ENCODE measurements at places on chromosomes 6 and 20.

GRCh38 chr6:168177103-168177891 is 98.3 kb upstream of the FRMD1 start:
- no peak for DNase-seq

DNA sequence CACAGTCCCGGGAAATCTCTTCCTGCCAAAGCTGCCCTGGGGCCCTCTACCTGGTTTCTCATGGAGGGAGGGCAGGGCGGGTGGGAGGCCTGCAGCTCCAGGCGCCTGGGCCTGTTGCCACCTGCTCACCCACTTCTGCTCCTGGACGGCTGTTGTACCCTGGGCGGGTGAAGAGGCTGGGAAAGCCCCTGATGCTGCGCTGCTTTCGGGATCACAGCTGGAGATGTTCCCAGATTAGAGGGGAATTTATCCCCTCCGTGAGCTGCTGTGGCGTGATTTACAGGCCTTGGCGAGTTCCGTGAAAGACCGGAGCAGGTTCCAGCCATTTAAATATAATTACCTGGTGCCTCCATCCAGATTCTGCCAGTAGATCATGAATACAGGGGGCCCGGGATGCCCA is 12.3 kb upstream of the VSTM2L start:
- no peak for DNase-seq

- DNase-seq, result no peak
Measured at GRCh38 chr6:83160167-83160566, 32.9 kb downstream of the PGM3 start.

- DNase-seq, result no peak
Measured at GRCh38 chr6:166165558-166166313, 1.9 kb downstream of the TBXT start.

DNA sequence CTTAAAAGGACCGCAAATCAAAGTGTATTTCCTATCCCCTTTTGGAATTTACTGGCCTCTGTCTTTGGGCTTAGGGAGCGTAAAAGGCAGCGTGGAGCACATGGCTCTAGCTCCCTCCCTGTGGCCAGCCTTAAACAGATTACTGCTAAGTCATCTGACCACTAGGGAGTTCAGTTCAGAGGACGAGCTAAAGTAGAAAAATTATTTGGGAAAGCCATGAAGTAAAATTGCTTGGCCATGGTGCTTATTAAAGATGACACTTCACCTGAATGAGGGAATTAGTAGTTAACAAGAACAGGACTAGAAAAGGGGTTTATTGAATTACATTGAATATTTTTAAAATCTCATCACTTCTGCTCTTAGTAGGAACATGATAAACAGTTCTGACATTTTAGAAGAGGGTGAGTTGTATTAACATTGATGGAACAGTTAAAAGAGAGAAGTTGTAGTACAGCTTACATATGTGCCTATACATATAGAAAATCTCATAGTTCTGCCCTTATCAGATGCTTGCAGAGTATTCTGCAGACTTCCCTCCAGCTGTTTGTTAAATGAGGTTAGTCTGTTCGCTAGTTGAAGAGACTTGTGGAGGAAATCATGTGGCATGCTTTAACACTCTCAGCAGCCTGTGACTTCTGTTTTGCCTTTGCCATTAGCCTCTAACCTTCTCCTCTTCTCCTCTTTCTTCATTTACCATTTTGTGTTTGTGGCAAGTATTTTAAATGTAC is 31.2 kb upstream of the MAPK13 start:
- no peak for DNase-seq

GRCh38 chr20:63940472-63941266 is 15.5 kb downstream of the UCKL1 start:
- DNase-seq, result no peak

DNA sequence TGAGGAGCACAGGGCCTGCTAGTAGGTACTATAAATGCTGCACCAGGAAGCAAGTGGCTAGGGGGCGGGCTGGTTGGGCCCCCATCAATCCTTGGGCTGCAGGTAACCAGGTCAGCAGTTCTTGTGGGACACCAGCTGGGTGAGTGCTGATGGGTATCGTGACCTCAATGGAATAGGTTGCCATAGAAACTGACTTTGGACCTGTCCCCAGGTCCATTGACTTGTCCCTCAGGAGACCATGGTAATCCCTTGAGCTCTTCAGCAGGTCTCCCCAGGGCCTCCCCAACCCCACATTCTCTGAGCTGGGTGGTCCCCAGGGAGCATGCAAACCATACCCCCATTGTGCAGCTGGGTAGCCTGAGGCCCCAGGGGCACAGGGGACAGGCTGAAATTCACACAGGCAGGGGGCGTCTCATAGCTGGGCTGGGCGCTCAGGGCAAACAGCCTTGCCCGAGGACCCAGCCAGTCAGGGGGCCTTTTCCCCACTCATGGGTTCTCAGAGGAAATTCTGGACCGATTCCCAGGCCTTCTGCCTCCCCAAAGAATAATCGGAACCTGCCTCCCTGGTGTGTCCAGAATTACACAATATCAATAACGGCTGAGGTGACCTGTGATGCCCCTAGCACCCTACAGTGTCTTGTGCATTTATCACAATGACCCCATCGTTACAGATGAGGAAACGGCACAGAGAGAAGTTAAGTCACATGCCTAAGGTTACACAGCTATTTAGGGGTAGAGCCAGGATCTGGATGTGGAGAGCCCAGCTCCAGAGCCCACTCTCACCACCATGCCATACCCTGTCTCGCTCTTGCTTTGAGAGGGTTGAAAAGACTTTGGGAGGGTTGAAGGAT is 35.9 kb downstream of the SRC start:
- DNase-seq, result no peak

- no peak for DNase-seq
Measured at GRCh38 chr6:157982563-157983405, 1.1 kb downstream of the SYNJ2 start.

DNA sequence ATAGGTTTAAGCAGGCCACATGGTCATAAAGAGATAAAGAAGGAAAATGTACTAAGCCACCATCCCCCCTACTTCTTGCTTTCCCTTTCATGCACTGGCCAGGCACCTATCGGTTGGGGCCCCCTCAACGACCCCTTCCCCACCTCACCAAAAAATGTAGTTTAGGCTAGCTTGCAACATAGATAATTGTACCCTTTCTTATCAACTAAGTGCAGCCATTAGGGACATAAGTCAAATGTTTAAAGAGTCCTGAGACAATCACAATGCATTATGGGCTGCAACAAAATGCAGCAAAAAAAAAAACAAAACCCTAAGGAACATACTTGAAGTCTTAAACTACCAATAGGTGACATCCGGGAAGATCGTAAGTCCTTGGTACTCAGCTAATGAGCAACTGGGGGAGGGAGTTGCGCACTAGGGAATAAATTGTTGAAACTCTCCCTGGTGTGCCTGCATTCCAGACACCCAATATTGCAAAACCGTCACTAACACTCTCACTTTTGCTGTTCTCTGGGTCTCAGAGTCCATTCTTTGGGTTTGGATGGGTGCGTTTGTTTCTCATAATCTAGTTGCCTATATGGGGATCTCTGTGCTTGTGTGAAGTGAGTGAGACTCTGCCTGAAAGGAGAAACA is 12.4 kb upstream of the HLA-G start:
- DNase-seq, result no peak

GRCh38 chr20:19649041-19649440 is 109.0 kb upstream of the RIN2 start:
- DNase-seq, result no peak

GRCh38 chr20:51687108-51687507 is 81.1 kb downstream of the ATP9A start:
- no peak for DNase-seq

DNA sequence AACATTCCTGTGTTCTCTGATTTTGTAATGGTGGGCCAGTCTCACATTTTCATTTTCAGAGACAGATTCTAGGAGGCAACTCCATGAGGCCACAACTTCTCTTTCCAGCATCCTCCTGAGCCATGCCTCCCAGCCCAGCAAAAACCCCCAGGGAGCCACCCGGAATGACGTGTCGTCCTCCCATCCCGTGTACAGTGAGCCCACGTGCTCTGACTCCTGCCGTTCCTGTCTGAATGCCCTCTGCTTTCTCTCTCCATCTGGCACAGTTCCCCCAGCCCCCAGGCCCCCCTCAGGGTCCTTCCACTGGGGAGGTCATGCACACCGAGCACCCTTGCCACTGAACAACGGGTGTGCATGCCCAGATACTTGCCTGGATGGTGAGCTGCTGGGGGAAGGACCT is 38.0 kb downstream of the C20orf203 start:
- DNase-seq, result no peak

DNA sequence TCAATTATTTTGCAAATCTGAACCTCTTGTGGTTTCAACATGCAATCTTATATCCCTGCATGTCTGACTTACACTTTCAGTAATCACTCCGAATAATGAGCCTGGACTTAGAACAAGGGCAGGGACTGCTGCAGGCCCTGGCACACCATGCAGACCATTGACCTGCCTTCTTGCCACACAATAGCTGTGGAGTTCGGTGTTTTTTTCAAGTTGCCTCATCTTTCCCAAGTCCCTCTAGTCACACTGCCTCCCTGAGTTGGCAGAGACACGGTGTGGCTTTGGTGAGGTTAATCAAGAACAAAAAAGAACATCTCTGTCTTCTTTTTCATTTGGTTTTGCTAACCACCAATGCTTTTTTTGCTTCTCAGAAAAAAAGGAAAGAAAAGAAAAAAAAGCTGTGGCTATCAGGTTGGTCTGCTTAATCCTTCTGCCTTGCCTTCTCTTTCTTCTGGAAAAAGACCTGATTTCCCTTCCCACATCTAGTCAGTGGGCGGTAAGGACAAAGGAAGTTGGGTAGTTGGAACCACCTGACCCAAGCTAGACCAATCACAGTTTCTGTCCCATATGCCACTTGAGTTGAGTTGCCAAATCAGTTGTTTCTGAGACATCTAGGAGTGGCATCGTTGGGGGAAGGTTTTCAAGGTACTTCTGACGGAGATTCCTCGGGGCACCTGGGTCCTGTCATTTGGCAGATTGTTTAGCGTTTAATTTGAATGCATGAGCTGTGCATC is 55.9 kb upstream of the TASP1 start:
- DNase-seq, result no peak

- no peak for DNase-seq
Measured at GRCh38 chr6:118644007-118644406, 7.4 kb downstream of the CEP85L start.

- peak; percentile 14 for DNase-seq
Measured at GRCh38 chr6:70164556-70164955, 138.3 kb downstream of the COL9A1 start.

DNA sequence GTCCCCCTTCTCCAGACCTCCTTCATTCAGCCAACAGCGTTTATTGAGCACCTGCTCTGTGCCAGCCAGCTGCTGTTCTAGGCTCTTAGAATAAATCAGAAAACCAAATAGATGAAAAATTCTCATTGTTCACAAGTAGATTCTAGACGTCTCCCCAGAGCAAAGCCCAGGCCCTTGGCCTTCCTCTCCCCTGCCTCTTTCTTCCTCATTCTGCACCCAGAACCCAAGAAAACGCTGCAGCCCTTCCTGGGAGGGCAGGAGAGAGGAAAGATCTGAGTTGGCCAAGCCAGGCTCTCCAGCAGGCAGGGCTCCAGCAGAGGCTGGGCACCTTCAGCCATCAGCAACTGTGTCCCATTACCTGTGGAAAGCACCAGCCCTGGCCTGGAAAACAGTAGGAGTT is 12.0 kb upstream of the BPI start:
- DNase-seq, result no peak

DNA sequence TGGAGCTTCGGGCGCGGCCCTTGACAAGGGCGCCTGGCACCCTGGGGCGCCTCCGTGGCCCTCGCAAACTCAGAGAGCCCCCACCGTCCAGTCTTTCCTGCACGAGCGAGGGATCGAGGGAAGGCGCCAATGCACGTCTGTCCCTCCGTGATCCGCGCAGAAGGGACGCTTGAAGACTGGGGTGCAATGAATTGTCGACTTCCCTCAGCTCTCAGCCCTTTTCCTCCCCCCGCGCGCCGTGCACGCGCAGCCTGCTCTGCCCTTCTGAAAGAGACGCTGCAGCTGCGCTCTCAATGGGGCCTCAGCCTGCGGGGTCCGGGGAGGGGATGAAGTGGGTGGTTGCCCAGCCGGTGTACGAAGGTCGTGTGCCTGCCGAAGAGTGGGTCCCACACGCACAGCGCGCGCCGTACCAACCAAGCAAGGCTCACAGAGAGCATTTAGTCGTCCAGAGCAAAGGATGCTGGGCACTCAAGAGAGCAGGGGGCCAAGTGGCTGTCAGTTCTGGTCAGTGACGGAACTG is 5.5 kb upstream of the SOX4 start:
- DNase-seq, result peak; percentile 80

DNA sequence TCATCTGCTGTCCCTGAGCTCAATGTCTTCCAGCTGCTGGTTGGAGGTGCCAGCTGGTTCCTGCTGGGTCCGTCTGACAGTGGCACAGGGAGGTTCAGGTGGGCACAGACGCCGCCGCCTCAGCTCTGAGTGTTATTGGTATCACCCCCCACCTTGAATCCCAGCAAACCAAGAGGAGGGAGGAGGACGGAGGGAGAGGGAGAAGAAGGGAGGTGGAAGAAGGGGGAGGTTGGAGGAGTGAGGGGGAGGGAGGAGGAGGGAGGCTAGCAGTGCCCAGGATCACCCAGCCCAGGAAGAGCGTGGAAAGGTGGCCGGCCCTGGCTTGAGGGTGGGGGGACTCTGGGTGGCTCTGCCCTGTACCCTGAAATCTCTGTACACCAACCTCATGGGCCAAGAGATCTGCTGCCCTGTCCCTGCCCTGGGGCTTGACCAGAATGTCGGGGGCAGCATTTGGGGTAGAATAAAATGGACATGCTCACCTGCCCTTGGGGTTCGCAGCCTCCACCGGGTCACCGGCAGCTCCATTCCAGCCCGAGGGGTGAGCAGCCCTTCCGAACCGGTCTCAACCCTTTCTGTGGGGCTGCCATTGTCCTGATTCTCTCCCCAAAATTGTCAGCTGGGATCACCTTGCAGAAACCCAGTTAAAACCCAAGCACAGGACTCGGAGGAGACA is 17.1 kb downstream of the NTSR1 start:
- no peak for DNase-seq

DNA sequence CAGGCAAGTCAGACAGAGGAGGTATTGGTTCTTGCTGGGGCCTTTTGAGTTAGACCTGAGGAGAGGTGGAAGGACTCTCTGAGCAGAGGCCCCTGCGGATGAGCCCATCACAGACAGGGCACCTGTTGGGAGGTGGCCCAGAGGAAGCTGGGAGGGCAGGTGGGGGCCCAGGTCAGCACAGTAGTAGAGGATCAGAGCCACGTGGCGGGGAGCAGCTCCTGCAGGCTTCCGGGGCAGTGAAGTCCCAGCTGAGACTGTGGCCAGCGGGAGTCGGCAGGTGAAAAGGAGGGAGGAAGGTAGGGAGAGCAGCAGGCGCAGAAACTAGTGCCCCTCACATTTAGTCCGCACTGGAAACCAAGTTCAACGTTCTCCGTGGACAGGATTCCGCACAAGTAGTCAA is 61.8 kb downstream of the RSPH3 start:
- no peak for DNase-seq

Data from skin of body (tissue), 3 donors.